ENCODE measurements at places on chromosomes 2 and 18. TPM values are rescaled to one million over a fixed set of nuclear protein-coding genes. Genes with fewer than 3 reads are reported as not detected.

Gene NFU1
- 34.0 TPM for total RNA-seq

Gene MYL12B
- total RNA-seq, result 292 TPM

Gene DNAJB2
- 56.4 TPM for total RNA-seq

Gene FAM228A
- total RNA-seq, result 1.7 TPM

Gene CLIP4
- 24.2 TPM for total RNA-seq

Measured in metanephros (tissue), 2 donors.